Fibroblast of skin of scalp (primary cell): ENCODE measurements at places on chromosomes 7 and 10.

DNA sequence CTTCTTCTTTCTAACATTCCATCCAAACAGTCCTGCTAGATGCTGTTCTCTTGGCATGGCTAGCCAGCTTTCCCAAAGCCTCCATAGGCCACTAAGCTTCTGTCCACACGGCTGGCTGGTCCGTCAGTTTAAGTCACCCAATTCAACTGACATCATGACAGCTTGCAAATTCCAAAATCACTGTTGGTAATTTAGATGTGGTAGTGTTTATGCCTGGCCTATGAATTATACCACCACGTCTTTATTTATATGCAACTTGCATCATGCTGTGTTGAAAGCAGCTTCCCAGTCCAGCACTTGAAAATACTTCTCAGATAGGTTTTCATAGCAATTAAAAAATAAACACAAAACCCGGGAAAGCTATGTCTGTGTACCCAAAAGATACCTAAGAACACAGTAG is 2.2 kb upstream of the VIM start:
- no peak for DNase-seq

- DNase-seq: no peak
Observed at GRCh38 chr7:27942711-27943110, 202.7 kb downstream of the TAX1BP1 start.

DNA sequence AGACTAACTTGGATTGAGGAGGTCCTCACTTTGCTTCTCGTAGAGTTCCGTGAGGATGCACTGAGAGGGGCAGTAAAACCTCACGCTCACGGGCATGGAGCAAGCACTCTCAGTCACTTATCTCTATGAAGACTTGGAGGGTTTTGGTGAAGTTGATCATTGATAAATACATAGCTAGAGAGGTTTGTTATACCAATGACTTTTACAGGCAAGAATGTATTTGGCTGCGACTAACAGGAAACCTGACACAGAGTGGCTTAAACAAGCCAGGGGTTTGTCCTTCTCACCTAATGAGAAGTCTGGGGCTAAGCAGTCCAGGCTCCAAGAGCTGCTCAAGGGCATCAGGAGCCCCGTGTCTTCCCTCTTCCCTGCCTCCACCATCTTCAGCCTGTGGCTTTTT is 6.1 kb downstream of the BICC1 start:
- no peak for DNase-seq

DNA sequence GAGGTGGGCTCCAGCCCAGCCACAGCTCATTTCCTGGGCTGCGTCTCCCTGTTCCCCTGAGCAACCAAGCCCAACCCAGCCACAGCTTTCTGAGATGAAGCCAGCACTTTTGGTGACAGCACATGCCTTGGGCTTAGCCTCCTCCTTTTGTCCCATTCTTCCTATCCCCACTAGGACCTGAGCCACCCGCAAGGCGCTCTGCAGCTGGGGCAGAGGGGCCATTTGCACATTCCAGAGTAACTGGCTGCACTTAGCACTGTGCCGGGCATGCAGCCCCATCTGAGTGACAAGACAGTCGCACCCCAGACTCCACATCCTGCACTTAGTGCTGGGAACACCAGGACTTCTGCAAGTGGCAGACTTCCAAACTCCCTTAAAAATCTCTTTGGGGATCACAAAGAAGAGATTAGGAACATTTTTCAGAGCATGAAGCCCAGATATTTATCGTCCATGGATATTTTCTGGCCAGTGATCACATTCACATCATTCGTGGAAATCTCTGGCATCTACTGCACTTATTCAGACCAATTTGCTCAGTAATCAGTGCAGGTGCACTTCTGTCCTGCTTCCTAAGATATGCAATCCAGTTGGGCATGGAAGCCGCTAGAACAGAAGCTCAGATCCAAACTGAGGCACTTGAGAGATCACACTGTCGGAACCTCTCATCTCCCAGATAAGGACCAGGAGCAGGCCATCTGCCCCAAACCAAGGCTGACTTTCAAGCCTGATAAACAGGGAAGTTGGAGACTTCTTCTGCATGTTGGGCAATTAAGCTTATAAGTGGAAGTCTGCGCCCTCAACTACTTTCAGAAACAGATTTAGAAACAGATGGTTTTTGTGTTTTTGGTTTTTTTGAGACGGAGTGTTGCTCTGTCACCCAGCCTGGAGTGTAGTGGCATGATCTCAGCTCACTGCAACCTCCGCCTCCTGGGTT is 26.4 kb downstream of the CHST15 start:
- no peak for DNase-seq

- DNase-seq: peak; percentile 72
Observed at GRCh38 chr10:72834183-72834825, 59.2 kb upstream of the OIT3 start.

GRCh38 chr10:88066876-88067275 is 203.5 kb downstream of the PTEN start:
- DNase-seq: no peak

GRCh38 chr7:51228386-51228958 is 88.1 kb downstream of the COBL start:
- DNase-seq: no peak

- no peak for DNase-seq
Observed at GRCh38 chr10:90977162-90977854, 56.4 kb upstream of the ANKRD1 start.

DNA sequence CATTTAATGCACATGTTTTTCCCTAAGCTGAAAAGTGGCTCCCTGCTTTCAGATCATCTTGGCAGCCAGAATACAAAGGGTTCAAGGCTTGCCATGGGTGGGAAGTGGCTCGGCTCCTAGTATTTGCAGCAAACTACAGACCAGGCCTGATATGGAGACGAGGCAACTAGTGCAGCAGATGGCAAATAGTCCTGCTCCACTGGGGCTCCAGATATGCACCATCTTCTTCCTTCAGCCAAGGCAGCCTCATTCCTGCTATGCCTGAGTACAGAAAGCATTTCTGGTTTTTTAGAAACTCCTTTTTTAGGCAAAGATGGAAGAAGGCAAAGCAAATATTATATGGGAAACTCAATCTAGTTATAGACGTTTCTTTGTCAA is 23.9 kb downstream of the LRRC4 start:
- DNase-seq: no peak

DNA sequence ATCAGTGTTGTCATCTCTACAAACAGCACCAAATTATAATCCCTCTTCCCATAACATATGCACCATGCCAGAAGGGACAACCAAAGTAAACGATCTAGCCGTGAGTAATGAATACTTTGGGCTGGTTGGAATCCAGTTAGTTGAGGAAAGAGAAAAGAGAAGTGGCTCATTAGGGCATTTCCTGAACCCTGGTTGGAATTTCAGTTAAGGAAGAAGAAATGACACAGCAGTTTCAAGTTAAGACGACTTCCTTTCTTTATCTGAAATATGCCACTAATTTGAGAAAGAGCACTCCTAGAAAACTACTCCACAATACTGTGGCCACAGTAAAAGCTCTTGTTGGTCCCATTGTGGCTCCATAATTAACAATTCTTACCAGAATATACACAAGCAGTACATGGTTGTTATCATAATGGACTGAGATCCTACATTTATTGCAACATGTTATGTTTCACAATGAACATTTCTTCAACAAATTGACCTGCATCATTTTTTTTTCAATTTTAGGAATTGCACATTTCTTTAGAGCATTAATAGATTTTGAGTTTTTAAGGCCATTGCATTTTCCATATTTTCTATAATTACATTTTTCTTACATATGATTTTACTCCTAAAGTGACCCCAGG is at the start of gene TFEC:
Gene TFEC, minus strand, starts transcription at position 113 of the 626 bp plus-strand sequence. CDS start 46,322 bp downstream, outside the sequence.
- peak; percentile 18 for DNase-seq

DNA sequence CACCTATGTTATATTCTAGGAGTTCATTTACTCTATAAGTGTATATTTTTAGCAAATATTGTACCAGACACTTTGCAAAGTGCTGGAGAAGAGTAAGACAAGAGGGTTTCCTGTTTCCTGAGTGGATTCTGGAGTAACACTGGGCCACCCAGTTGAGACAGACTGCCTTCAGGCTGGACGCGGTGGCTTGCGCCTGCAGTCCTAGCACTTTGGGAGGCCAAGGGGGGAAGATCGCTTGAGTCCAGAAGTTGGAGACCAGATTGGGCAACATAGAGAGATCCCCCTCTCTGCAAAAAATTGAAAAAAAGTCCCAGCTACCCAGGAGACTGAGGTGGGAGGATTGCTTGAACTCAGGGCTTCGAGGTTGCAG is 772 bp upstream of the ZSCAN25 start:
- DNase-seq: no peak

DNA sequence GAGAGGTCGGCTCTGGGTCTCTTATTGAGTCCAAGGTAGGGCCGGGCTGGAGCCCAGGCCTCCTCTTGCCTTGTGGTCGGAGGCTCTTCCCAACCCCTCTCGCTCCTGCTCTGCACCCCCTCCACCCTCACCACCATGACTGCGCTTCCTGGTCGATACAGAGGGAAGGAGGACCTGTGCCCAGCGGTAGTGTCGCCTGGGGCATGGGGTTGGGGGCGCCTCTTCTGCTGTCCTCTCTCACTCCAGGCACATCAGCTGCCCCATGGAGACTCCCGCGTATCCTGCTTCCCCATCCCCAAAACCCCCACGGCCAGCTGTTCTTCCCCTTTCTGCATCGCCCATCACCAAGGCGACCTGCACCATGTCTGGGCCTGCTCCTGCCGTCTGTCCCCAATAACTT is 44.4 kb downstream of the TMEM270 start:
- DNase-seq: no peak

GRCh38 chr10:35874311-35875015 is 232.4 kb upstream of the FZD8 start:
- DNase-seq: no peak

GRCh38 chr7:12731214-12731656 is 43.8 kb downstream of the ARL4A start:
- no peak for DNase-seq

- no peak for DNase-seq
Observed at GRCh38 chr7:139875821-139876241, 46.8 kb downstream of the TBXAS1 start.

DNA sequence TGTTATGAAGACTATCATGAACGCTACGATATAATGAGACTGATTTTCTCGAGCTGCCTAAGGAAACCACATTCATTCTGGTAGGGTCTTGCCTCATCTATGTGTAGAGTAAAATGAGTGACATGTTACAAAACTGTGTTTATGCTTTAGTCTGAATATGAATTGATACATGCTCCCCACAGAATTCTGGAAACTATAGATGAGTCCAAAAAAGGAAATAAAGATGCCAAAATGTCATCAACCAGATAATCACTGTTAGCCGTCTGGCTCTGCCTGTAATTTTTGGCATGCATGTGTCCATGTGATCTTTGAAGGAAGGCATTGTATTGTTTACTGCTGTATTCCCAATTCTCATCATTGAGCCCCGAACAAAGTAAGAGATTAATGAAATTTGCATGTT is 42.6 kb upstream of the GPR37 start:
- no peak for DNase-seq

- no peak for DNase-seq
Observed at GRCh38 chr7:123131556-123131955, 68.2 kb downstream of the SLC13A1 start.

- DNase-seq: no peak
Observed at GRCh38 chr10:89555688-89556445, 20.5 kb upstream of the SLC16A12 start.

- DNase-seq: no peak
Observed at GRCh38 chr7:148187471-148187870, 403.1 kb upstream of the C7orf33 start.

- no peak for DNase-seq
Observed at GRCh38 chr10:6581778-6582228, 1.7 kb upstream of the PRKCQ start.

DNA sequence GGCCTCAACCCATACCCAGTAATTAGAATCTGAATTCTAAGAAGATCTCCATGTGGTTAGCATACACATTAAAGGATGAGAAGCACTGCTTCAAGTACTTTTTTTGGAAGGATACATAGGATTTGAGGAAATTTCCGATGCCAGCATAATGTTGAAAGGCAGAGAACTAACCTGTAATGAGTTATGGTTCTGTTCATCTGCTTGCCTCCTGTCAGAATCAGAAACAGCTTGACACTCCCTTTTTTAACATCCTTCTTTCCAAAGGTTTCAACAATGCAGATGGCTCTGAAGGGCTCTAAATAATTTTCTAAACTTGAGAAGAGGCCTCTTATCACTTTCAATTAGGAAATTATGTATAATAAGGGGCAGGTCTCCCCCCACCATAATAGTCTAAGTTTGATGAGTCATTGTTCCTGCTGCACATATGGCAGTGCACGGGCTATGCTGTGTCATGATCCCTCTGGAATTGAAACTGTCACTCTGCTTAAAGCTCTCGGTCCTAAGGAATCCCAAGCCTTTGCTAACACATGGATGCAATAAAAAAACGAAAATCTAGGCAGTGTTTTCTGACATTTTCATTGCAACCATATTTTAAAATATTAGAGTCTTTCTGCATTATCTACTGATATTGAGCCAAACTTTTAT is 291.2 kb upstream of the FZD1 start:
- peak; percentile 70 for DNase-seq

- peak; percentile 44 for DNase-seq
Observed at GRCh38 chr10:92689663-92690210, at the start of gene HHEX. Gene HHEX, plus strand, starts transcription at chr10:92689955. Its CDS starts 32 bp downstream, at chr10:92689987.

DNA sequence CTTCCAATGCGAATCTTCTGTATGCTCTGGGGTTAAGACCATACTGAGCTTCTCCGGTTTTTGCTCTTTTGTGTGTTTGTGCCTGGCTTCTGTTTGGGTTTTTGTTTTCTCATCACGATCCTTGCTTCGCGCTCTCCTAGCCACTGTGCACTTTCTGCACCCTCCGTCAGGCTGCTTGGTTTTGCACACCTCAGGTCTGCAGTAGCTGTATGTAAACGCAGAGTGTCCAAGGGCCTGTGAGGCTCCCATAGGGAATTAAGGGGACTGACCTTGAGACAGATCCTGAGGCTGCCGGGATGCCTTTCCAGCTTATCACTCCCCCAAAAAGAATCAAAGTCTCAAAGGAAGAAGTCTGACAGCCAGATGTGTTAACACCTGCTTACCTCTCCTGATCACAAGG is 95.2 kb downstream of the PROSER2 start:
- no peak for DNase-seq

- no peak for DNase-seq
Observed at GRCh38 chr10:6530966-6531365, 49.1 kb downstream of the PRKCQ start.

DNA sequence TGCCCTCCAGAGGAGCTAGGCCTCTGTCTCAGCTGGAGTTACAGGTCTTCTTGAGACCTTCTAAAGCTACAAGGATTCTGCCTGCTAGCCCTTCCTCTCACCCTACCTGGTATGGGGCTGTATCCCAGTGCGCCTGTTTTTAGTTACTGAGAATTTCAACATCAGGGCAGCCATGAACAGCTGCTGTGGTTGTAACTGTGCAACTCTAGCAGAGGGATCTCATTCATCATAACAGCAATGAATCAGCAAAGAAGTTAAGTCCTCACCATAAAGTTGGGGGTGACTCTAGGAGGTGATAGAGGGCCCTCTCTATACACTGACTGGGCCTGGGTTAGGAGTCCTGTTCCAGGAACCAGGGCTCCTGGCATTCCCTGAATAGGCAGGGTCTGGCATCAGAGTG is 14.0 kb upstream of the CDH23 start:
- DNase-seq: no peak

GRCh38 chr7:111290419-111290818 is 199.5 kb downstream of the LRRN3 start:
- DNase-seq: no peak
